SK-MEL-5 (cell line): ENCODE measurements at places on chromosomes 1 and 21.

DNA sequence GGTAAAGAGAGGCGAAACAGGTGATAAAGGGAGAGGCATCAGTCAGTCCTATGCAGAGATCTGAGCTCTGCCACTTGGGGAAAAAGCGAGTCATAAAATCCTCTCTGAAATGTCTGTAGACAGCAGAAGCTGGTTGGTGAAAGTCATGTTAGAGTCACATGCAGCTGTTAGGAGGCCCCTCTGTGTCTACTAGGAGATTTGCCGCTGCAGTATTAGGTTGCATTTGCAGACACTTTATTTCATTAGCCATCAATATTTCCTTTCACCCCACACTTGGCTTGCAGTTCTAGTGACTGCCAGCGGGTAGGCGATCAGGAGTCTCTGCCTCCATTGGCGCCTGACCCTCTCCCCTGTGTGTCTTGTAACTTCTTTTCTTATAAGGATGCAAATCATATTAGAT, 16.2 kb downstream of the ATP1A4 start:
- DNase-seq, result peak; percentile 26

DNA sequence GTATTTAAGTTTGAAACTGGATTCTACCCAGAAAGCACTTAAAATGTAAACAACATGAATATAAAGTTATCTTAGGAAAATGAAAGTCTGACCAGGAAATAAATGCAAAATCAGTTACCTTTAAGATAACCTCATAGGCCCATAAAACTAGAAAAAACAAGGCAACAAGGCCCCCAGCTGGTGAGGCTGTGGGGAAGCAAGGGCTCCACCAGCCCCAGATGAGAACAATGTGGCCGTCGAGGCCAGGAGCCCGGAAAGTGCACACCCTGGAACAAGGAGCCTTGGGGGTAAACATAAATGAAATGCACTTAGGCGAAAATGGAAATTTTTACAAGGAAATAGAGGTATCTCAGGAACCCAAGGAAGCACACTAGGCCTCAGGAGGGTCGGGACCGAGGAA, 37.9 kb upstream of the BMP8B start:
- DNase-seq, result no peak

GRCh38 chr1:114092186-114093062, 61.2 kb downstream of the SYT6 start:
- no peak for DNase-seq

GRCh38 chr21:40433538-40433937, 413.4 kb downstream of the DSCAM start:
- DNase-seq, result no peak

GRCh38 chr21:33151941-33152731, 77.6 kb upstream of the IFNAR2 start:
- DNase-seq, result no peak

DNA sequence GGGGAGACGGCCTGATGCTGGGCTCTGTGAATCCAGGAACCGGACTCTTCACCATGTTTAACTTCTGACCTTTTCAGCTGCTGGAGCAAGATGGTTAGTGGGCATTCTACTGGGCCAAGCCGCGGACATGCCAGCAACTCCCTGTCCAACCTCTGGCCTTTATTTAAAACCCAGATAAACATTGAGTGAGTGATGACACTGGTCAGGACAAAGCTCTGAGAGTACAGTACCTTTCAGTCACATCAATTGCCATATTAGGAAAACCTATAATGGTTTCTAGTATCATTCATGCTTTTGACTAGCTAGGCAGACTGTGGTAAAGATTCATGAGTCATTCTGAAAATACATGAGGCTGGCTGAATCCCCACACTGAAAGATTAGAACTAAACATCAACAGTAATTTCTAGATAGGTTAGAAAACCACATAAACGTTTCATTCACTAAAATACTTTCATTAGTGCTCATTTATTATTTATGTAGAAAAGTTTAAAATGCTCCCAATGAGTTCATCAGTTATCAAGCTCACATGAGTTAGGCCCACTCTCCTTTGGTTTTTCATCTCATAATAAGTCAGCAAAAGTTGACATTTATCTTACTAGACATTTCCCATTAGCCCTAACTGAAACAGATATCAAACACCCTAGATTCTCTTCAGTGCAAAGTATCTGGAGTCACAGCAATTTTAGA, 7.1 kb upstream of the ACTA1 start:
- peak; percentile 22 for DNase-seq

- DNase-seq, result peak; percentile 98
Measured at GRCh38 chr1:99503276-99503747, 142.6 kb upstream of the PALMD start.

DNA sequence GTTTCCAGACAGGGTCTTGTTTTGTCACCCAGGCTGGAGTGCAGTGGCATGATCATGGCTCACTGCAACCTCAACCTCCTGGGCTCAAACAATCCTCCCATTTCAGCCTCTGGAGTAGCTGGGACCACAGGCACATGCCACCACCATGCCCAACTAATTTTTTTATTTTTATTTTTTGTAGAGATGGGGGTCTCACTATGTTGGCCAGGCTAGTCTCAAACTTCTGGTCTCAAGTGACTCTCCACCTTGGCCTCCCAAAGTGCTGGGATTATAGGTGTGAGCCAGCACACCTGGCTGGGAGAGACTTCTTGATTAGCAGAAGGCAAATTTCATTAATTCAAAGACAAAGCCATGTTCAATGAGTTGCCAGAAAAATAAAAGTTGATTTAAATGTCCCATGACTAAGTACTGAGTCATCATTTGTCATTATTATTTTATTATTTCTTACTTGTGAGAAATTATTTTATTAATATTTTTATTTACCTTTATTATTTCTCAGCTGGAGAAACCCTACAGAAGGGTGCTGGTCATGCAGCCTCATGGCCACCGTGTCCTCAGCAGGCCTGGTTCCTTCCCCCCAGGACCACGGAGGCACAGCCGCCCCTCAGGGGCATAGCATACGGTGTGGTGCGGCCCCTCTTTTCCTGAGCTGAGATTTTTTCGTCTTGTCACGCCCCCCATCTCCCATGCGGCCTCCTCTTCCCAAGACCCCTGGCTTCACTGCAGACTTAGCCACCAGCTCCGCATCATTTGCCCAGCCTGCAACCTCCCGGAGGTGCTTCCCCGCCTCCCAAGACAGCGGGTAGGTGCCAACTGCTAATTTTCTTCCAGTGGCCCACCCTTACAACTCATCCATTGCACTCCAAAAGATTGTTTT, 55.3 kb upstream of the SIM2 start:
- DNase-seq, result no peak

DNA sequence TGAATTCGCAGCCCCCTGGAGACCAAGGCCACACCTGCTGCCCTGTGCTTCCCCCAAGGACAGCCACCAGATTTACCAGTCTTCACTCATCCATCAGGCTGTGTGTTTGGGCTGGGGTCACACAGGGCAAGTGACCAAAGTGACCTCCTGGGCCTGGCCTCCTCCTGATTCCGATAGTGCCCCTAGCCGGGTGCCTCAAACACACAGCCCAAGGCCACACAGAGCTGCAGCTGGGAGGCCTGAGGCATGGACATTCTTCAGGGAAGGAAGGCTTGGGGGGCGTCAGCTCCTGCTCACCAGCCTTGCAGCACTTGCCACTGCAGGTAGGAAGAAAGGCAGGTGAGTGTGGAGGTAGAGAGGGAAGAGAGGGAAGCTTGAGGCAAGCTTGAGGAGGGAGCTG, 181.3 kb downstream of the RUNX1 start:
- no peak for DNase-seq

GRCh38 chr1:51736702-51737101, 119.8 kb downstream of the OSBPL9 start:
- peak; percentile 47 for DNase-seq

DNA sequence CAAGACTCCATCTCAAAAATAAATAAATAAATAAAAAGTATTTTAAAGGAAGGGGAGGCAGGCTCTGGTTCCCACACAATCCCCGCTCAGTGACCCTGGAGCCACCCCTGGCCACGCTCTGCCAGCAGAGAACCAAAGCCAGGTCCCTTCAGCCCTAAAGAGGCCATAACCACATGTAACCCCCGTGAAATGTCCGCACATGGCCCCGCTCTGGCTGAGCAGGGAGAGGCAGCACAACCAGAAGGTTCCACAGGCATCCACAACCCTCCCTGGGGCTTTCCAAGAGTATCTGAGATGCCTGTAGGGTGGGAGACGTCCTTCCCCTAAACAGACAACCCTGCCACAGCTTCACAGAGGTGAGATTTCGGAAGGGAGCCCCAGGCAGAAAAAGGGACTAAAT, 1.4 kb upstream of the ARF1 start:
- DNase-seq, result no peak

GRCh38 chr1:151259351-151259750, 4.8 kb downstream of the PSMD4 start:
- DNase-seq, result no peak

DNA sequence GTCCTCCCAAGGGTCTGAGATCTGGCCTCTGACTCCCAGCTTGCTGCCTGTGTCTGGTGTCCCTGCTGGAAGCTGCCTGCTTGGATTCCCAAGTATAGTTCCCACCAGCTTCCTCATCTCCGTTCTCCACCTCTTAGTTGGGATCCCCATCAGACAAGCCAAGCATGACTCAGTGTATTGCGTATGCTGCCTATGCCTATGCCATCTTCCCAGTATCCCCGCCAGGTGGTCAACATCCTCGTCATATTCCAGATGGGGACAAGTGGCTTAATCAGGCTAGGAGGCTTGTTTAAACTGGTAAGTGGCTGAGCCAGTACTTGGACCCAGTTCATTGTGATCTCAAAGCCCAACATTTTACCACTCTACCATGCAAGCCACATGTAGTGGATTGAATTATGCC, 204.4 kb downstream of the GRIK3 start:
- DNase-seq, result no peak

- no peak for DNase-seq
Measured at GRCh38 chr1:226678251-226678650, 60.8 kb downstream of the ITPKB start.

- DNase-seq, result no peak
Measured at GRCh38 chr1:93703643-93704042, 22.0 kb upstream of the BCAR3 start.

DNA sequence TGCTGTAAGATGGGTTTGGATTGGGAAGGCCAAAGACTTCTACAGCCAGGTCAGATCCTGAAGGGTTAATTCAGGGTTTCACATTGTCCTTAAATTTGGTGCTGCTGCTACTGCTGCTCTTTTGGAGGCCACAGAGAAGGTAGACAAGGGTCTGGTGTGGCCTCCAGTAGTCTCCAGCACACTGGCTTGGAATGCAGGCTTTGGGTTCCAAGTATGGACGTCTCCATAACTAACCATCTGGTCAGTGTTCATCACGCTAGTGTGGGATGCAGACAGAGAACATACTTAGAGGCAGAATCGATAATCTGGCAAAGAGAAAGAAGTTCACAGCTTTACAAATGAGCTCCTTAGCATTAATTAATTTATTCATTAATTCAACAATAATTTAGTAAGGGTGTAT, 154.1 kb downstream of the ZBTB18 start:
- no peak for DNase-seq
